ENCODE measurements at places on chromosomes 16 and 17.

DNA sequence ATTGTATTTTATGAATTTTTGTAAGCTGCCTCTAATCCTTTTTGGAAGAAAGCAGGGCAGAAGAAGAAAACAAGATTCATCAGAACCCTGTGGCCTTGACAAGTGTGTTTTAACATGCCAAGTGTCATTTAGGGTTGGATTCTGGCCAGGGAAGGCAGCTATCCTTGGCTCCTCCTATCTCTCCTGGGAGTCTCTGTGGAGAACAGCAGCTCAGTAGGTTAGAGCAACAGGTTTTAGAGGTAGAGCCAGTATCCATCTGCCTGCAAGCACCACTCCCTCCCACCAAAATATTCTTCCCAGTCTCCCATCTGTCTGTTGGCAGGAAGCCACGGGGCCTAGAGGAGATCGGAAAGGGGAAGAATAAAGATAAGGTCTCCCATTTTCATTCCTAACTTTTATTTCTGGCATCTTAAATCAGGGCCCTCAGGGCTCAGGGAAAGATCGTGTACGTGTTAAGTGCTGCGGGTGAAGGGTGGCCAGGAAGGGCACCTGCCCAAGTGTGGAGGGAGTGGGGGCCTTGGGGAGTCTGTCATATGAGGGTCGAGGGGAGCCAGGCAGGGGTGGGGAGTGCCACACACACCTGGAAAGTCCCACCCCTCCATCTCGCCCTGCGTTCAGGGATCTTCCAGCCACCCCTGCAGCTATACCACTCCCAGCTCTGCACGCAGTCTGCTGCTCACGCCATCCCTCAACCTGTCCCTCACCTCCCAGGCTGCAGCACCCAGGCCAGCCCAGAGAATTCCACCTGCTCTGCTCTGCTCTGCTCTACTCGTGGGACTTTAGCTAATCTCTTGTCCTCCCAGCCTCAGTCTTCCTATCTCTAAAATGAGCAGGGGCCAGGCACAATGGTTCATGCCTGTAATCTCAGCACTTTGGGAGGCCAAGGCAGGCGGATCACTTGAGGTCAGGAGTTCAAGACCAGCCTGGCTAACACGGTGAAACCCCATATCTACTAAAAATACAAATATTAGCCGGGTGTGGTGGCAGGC, 17.1 kb upstream of the CPSF4L start:
- no peak for DNase-seq

GRCh38 chr16:47687694-47688093, 226.6 kb downstream of the PHKB start:
- no peak for DNase-seq

- no peak for DNase-seq
Observed at GRCh38 chr17:77803726-77804125, 154.8 kb upstream of the TNRC6C start.

GRCh38 chr17:77194179-77194578, 53.4 kb downstream of the SEC14L1 start:
- no peak for DNase-seq

- DNase-seq, result no peak
Observed at GRCh38 chr17:63647065-63647725, 25.0 kb downstream of the MAP3K3 start.
